ENCODE measurements at places on chromosomes 3 and 15. TPM values are rescaled to one million over a fixed set of nuclear protein-coding genes. Genes with fewer than 3 reads are reported as not detected.

DNA sequence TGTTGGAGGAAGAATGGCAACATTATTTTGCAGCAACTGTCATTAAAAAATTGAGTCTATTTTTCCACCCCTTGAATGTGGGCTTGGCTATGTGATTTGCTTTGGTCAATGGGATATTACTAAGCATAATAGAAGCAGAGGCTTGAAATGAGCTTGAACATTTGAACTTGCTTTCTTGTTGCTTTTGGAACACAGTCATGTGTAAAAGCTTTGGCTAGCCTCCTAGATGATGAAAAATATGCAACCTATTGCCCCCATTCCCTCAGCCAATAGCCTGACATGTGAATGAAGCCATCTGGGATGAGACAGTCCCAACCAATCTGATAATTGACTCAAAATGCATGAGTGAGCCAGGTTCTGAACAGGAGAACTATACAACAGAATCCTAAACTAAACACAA, 78.4 kb downstream of the PLSCR2 start:
- no peaks in the 10 kb centered on the region for H3K27me3 ChIP-seq
- H3K4me1 ChIP-seq, result no peaks in the 10 kb centered on the region
- no peaks in the 10 kb centered on the region for H3K36me3 ChIP-seq
- DNase-seq, result no peak

The ELP6 gene
- 18.1 TPM for total RNA-seq

DNA sequence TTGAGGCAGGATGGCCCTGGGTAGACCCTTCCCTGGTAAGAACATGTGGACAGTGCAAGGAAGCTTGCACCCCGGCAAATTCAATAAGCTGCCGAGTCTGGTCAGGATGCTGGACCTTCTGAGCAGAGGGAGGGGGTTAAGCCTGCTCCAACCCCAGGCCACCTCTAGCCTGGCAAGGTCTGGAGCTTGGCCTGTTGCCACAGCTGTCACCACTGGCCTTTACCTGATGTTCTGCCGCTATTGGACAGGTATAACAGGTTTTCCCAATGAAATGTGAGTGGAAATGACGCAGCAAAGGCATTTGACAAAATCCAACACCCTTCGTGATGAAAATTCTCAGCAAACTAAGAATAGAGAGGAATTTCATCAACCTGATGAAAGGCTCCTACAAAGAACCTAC, 699 bp upstream of the MESP1 start:
- peaks cover 13% of the 10 kb centered on the region for H3K4me1 ChIP-seq
- no peak overlapping the region for H3K4me3 ChIP-seq
- no peak overlapping the region for H3K27ac ChIP-seq
- peaks cover 2% of the 10 kb centered on the region for H3K27me3 ChIP-seq
- H3K36me3 ChIP-seq, result no peaks in the 10 kb centered on the region
- no peak for DNase-seq

- DNase-seq, result no peak
- H3K4me1 ChIP-seq, result no peaks in the 10 kb centered on the region
- no peaks in the 10 kb centered on the region for H3K36me3 ChIP-seq
- no peaks in the 10 kb centered on the region for H3K27me3 ChIP-seq
Observed at GRCh38 chr3:172680684-172681083, 30.2 kb downstream of the NCEH1 start.

The PLCH1 gene
- total RNA-seq, result 0.05 TPM
